ENCODE measurements at places on chromosomes 7 and 10.
A peak's percentile ranks its signal among the peaks of the same experiment; 100 is the strongest.

DNA sequence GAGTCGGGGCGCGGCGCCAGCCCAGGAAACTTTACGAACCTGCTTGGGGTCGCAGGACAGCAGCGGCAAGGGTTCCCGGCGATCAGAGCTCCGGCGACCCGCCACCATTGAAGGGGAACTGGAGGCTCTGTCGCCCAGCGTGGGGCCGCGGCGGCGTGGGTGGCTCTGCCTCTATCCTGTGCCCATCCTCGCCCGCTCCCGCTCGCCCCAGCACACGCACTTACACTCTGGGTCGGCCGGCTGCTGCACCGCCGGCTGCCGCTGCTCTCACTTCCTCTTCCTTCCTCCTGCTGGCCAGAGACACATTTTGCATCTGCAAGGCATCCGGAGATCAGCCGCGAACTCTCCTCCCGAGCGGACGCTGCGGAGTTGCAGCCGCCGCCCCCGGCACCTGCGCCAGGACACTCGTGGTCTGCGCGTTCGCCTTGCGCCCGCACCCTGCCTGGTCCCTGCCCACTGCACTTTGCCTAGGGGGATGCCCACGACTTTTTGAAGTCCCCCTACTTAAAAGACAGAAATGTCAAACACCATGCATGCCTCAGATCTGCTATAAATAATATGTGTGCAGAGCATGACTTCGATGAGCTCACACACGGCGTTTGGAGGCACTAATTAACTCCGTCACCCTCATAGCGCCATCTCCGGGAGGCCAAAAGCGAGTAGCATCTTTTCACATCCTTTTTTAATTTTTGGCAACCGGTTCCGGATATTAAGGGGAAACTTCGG lies at the start of gene ELMO1:
TSS of gene ELMO1 (minus strand) at position 229 of the 726 bp plus-strand sequence. CDS start 106,174 bp downstream, outside the sequence.
- DNase-seq = peak; percentile 85

- DNase-seq = no peak
Observed at GRCh38 chr10:6702030-6702429, 122.0 kb upstream of the PRKCQ start.

GRCh38 chr10:59655309-59655708 lies 54.3 kb downstream of the SLC16A9 start:
- DNase-seq = no peak

GRCh38 chr7:139583826-139584553 lies 60.5 kb downstream of the CLEC2L start:
- peak; percentile 16 for DNase-seq

DNA sequence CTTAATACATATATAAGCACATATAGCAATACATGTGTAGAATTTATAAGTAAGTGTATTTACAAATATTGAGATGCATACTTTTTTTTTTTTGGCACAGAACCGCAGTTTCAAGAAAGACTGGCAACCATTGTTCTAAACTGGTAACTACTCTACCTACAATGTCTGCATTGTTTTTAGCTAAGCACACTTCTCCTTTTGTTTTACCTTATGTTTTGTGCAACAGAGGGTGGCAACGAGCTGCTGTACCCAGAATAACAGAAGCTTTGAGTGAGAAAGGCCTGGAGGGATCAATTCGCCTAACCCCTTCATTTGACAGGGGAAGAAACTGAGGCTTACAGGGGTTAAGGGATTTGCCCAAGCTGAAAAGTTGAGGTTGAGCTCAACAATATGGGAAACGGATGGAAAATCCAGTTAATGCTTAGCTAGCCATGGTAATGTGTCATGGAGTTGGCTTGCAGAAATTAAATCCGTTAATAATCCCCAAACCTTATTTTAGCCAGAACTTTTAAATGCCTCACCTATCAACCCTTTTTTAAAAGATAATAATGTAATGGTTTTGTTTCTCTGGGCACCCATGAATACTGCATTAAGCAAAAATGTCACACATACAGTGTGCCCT lies 25.5 kb downstream of the FZD1 start:
- no peak for DNase-seq

DNA sequence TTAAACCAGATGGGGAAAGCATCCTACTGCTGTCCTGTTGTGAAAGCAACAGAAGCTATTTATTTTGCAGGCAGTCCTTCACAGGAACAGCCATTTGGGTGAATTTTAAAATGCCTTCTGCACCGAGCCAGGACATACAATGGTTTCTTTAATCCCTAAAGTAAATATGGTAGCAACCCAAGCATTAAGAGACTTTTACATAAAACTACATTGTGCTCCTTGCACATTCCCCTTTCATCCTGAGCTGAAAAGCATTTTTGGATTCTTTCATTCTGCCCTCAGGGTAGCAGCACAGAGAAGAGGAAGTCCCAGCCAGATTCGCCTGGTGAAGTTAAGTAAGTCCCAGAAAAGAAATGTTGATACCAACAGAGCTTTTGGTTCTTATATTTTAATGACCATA lies 84.0 kb upstream of the FAM3C start:
- DNase-seq = no peak

GRCh38 chr7:99764478-99764877 lies 19.5 kb downstream of the CYP3A4 start:
- DNase-seq = no peak

- DNase-seq = no peak
Observed at GRCh38 chr10:43402880-43403452, 6.0 kb downstream of the HNRNPF start.

DNA sequence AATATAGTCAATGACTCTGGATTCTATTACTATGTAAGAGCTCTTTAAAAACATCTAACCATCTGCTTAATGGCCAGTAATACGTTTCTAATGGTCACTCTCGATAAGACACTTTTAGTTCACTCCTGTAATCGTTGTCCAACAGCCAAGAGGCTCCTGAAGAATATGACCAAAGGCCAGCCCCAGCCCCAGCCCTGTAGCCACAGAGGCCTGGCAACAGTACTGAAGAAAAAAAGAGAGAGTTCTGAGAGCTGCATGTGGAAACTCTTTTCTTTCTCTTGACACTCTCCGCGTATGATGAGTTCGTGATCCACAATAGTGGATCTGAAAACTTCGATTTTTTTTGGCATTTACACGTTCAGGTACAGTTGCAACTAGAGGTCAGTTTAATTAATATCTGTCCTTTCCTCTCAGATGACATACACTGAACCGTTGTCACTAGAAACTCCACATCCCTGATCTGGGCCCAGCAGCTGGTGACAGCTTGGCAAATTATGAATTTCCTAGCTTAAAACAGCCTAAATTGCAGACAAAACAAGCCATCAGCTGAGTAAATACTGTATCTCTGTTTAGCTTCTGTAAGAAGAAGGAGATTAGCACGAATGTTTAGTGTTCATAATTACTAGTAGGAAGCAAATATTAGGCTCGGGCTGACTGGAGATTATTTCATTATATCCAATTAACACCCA lies 456.7 kb downstream of the LRMDA start:
- no peak for DNase-seq

DNA sequence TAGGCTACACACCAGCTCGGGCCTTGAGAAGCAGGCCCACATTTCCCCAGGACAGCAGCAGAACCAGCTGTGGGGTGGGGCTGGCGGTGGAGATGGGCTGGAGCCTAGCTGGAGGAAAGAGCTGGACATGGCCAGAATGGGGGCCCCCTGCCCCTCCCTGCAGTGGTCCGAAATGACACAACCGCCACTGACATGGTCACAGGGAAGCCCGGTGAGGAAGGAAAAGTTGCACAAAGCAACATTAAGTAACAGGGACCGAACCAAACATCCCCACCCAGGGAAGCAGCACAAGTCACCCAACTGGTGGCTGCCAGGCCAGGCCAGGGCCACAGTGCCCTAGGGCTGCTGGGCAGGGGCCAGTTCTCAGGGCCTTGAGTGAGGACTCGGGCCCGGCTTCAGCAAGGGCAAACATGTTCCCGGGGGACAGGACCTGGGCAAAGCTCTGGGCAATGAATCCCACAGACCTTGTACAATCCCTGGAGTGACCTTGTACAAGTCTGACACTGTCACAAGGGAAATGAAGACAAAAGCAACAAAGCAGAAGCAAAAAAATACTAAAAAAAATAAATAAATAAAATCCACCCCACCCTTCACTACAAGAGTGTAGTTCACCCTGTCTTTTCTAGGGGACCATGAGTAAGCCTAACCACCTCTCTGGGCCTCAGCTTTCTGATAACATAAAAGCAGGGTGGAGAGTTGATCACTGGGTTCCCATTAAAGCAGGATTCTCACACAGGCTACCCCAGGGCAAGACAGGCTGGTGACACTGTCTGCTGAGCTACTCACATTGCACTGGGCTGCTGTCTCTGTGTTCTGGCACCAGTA lies 33.0 kb downstream of the PSAP start:
- peak; percentile 42 for DNase-seq

DNA sequence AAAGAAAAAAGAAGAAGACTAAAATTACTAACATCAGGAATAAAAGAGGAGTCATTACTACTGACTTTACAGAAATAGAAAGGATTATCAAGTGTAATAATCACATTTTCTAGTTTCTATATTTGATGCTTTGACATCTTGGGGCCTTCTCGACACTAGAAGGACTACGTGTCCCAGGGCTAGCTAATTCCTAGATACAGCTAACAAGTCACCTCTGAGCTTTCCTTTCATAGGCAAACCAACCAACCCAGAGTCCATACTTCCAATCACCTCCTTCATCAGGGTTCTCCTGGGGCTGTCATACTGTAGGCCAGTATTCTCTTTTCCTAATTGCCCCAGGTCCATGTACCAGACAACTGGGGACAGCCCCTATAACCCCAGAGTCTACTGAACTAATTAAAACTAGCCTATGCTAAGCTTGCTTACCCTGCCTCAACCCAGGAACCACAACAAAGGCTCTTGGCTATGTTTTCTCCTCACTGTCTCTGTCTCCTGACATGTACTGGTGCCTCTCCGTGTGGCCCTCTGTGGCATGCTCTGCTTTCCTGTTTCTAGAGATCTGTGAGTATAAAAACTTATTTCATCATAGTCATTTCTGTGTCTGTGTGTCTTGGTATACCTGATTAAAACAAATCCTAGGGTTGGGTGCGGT lies 6.7 kb upstream of the PARP12 start:
- no peak for DNase-seq

GRCh38 chr7:50513166-50513871 lies 51.9 kb downstream of the DDC start:
- DNase-seq = no peak

- DNase-seq = no peak
Observed at GRCh38 chr10:119872610-119872859, at the start of gene MCMBP. MCMBP (minus strand) TSS chr10:119872843; CDS start chr10:119872584, 259 bp downstream.

- DNase-seq = no peak
Observed at GRCh38 chr7:45052011-45052410, 36.8 kb downstream of the NACAD start.

- DNase-seq = no peak
Observed at GRCh38 chr7:37759526-37759925, 76.0 kb downstream of the GPR141 start.

- no peak for DNase-seq
Observed at GRCh38 chr10:126872768-126873167, 32.5 kb upstream of the DOCK1 start.

GRCh38 chr7:5497295-5498103 lies 73.9 kb upstream of the TNRC18 start:
- DNase-seq = no peak

- no peak for DNase-seq
Observed at GRCh38 chr7:88758381-88759229, 895 bp upstream of the ZNF804B start.

DNA sequence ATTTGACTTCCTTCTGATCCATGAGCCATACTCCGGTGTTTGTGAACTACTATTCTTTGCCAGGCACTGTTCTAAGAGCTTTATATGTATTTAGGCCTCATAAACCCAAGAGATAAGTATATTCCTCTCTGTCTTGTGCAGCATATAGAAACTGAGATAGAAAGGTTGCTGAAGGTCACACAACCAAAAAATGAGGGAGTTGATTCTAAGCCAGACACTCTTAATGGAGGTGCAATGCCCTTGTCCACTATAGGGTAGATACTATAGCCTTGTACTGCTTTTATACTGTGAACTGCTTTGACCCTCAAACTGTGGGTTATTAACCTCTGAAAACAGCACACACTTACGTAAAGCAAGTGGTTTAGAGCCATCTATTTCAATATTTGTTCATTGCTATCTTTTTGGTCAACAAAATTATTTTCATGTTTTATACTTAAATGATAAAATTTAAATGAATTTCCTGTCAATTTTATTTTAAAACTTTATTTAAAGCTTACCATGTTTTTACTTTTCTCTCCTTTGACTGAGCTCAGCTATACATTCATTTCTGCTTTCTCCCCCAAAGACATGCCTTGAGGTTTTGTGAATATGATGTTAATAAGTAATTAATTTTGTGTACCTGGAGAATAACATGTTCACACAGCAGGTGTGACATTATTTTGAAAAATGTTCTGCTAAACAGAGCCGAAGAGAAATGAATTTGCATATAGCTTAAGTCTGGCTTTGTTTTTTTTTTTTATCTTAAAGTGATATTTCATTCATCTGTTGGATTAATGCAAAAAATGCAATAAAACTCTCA lies 687.3 kb downstream of the DNAJB9 start:
- DNase-seq = no peak

- DNase-seq = no peak
Observed at GRCh38 chr7:148304456-148304855, 286.1 kb upstream of the C7orf33 start.

DNA sequence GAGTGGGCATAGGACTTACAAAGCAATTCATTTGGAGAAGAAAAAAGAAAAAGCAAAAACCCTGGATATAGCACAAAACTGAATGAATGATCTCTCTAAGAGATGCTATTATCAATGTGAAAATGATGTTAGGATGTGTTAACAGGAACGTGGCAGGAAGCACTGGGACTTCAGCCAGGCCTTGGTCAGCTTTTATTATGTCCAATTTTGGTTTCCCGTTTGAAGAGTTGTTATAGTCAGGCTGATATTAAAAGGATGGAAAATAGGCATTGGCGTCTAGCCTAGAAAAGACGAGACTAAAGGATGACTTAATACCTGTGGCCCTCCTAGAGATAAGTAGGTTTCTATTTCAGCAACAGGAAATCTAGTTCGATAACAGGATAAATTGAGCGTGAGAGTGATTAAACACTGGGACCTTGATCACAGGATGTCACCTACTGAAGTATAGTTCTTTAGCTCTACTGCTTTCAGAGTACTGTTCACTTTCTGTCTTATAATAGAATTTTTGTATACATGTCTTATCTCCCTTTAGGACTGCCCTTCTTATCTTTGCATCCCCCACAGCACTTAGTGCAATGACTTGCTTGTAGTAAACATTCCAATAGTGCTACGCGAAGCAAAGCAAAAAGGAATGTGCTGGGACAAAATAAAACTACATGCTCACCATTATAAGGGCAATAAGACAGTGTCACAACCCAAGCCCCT lies 99.8 kb upstream of the AGBL3 start:
- no peak for DNase-seq

DNA sequence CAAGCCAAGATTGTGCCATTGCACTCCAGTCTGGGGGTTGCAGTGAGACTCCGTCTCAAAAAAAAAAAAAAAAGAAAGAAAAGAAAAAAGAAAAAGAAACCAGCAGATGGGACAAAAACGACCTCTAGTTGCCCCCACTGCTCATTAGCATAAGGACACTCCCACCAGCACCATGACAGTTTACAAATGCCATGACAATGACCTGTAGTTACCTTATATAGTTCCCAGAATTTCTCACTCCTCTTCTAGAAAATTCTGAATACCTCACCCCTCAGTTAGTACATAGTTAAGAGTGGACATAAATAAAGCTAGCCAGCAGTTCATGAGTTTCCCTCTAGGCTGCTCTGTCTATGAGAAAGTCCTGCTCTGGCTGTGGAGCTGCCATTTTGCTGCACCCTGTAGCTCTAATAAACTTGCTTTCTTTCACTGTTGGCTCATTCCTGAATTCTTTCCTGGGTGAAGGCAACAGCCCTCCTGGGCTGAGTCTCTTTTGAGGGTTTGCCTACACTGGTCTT lies 276.8 kb upstream of the AKR1E2 start:
- DNase-seq = no peak

GRCh38 chr10:600876-601659 lies 88.4 kb downstream of the DIP2C start:
- no peak for DNase-seq

Measured in natural killer cell treated with Interleukin-12 subunit alpha and Interleukin-12 subunit beta and Interleukin-15 and Interleukin-18, amount 100 ng/mL, for 72 hours (primary cell).